ENCODE measurements at places on chromosomes 11 and 22.

- DNase-seq = no peak
These were observed 8.2 kb downstream of the LRFN4 start for GRCh38 chr11:66864924-66865697.

DNA sequence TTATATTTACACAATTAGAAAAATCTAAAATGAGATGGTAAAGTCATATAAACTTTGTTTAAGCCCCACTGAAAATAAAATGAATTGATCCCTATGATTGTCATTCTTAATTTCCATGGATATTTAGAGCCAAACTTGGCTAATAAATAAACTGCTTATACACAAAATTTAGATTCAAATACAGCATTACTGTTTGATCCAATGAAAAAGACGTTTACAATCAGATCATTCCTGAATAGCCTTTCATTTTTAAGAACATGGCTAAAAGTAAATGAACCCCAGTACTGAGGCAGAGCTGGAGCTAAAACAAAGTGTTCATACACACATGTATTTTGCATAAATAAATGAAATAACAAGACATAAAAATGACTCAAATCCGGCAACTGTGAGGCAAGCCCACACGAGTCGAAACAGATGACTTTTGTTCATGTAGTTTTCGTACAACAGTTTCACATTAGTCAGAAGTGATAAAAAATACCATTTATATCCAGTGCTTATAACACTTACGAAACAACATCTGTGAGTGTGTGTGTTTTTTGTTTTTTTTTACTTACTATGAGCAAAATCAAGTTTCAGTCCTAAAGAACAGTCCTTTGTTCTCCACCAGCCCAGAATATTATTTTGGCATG is 386.5 kb downstream of the SOX6 start:
- DNase-seq = no peak

DNA sequence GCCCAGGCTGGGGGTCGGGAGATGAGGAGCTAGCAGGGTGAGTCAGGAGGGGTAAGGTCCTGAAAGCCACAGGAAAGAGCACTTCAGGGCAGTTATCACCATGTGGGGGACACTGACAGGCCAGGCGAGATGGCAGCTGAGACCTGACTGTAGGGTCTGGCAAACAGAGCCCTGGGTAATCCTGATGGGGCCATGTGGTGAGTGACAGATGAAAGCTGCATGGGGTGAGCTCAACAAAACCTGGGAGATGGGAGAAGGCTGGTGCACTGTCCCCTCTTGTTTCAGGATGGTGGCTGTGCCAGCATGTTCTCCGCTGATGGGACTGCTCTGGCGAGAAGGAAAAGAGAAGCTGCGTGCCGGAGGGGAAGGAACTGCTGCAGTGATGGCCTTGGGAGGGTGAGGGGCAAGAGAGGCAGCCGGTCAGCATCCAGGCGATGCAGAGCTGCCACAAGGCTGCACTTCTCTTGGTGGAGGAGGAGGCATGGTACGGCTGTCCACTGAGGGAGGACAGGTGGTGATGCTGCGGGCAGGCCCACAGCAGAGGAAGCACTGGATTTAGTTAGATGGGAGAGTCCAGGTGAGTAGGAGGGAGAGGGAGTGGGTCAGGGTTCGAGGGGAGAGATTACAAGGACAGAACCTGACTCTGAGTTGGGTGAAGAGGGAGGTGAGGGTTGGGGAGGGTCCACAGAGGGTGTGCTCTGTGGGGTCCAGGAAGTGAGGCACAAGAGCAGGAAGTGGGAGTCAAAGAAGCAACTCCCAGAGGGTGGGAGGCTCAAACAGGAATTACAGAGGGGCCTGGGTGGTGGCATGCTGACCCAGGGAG is 3.8 kb downstream of the TOP3B start:
- no peak for DNase-seq

DNA sequence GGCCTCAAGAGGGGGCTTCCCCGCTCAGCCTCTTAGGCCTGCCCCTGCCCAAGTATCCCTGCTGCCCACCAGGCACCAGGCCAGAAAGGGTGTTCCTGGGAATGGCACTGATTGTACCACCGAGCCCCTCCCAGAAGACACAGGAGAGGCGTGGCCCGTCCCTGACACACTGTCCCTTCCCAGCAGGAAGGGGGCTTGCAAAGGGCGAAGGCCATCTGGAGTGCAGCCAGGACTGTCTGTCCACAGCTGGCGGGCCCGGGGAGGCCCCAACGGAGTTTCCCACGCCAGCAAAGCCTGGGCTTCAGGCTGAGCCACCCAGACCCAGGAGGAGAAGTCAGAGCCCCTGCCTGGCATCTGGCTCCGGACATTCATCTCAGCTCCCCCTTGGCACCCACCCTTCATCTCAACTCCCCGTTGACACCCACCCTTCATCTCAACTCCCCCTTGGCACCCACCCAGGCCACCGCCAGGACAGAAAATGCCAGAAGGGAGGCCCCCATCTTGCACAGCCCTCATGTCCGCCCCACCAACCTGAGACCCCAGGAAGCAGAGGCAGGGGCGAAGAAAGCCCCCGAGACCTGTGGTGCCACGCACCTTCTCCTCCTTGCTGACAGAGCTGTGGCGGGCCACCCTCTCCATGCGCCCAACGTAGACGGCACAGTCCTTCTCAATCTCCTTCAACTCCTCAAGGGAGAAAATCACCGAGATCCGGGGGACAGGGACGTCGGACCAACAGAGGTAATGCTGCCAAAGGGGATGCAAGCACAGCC is 19.4 kb downstream of the TUBGCP6 start:
- no peak for DNase-seq

DNA sequence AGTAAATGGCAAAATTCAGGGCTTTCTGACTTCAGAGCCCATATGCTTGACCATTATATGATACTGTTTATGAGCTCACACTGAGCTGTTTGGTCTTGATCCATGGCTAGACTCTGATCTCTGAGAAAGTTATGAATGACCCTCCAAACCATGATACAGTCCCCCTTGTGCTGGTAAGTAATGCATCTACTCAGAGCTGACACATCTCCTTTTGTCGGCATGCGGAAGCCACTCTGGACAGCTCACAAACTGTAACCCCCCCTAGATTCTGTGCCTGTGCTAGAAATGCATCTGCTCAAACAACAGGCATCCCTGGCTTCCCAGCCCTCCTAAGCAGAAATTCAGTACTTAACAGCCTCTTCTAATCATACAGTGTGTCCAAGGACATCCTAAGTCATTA is 150.8 kb upstream of the RAG2 start:
- DNase-seq = no peak

- DNase-seq = no peak
These were observed 79.7 kb upstream of the CARD18 start for GRCh38 chr11:105219269-105219668.

DNA sequence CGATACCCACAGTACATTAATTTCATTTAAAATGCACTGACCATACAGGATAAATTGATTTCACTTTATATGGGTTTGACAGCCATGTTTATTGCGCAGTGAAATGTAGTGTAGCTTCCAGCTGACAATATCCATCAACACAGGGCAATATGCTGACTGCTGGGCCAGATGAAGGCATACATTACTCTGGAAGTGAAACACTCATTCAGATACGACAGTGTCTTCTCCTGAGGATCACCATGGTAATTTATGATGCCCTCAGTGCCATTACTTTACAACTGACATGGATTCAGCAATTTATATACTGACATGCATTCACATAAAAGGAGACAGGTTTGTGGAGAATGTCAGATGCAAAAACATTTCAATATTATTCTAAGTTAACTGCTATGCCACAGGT is 365.1 kb downstream of the SOX6 start:
- DNase-seq = no peak

- no peak for DNase-seq
These were observed 36.7 kb upstream of the VSTM5 start for GRCh38 chr11:93887111-93887510.

GRCh38 chr11:624705-625635 is at the start of gene CDHR5:
Gene CDHR5, minus strand, starts transcription at chr11:624955. Its CDS starts 53 bp downstream, at chr11:624902.
- DNase-seq = no peak

DNA sequence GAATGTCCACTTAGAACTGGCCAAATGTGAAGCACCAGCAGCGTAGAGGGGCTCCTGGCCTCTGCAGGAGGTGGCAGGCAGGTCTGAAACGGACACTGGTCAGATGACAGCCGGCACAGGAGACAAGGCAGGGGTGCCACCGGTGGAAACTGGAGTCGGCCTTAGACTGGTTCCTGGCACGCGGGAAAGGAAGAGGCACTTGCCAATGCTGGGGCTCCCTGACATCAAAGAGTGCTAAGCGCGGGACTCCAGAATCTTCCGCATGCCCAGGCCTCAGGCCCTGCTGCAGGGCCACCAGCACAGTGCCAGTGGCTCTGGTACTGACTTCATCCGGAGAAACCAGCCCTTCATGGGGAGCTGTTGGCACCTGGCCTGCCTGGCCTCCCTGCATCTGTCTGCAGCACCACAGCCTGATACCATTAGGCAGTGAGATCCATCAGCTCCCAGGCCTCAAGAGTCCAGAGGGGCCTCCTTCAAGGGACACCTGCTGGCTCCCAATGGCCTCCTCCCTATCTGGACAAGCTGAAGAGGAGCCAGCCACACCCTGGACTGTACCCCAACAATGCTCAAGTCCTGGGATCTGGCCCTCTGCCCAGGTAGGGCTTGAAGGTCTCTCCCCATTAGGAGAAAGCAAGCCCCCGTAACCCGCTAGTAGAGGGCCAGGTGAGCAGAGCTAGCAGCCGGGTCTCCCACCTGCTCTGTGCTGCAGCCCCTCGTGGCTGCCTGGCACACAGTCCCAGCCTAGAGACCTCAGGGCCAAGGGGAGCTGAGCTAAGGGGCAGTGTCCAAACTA is 29.7 kb upstream of the GNB1L start:
- DNase-seq = no peak

GRCh38 chr11:65899356-65900124 is 648 bp downstream of the FOSL1 start:
- DNase-seq = peak; percentile 64

DNA sequence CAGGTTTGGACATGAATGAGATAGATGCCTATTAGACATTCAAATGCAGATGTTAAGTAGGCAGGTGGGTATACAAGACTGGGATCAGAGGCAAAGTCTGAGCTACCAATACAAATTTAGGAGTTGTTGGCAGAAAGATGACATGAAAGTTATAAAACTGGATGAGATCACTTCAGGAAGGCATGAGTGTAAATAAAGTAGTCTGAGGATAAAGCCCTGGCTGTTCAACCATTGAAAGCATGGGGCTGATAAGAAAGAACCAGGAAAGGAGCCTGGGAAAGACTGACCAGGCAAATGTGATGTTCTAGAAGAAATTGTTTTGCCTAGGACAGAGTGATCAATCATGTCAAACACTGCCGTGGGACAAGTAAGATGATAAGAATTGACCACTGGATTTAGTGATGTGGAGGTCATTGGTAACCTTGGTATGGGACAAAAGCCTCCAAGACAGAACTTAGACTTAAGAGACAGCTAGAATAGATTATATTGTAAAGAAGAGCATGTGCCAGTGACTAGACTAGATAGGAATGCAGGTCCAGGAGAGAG is 98.5 kb downstream of the EHF start:
- no peak for DNase-seq

- DNase-seq = no peak
These were observed 7.6 kb upstream of the KCTD14 start for GRCh38 chr11:78030429-78031325.

- no peak for DNase-seq
These were observed 35.4 kb downstream of the FAM83F start for GRCh38 chr22:40030026-40030757.

- no peak for DNase-seq
These were observed at the start of gene PLAAT2 for GRCh38 chr11:63563201-63564055. Gene PLAAT2, minus strand, starts transcription at chr11:63563379. Its CDS starts 55 bp downstream, at chr11:63563324.

GRCh38 chr11:17273211-17273610 is 3.3 kb upstream of the NUCB2 start:
- no peak for DNase-seq

GRCh38 chr11:77522215-77522614 is 48.3 kb upstream of the PAK1 start:
- no peak for DNase-seq

DNA sequence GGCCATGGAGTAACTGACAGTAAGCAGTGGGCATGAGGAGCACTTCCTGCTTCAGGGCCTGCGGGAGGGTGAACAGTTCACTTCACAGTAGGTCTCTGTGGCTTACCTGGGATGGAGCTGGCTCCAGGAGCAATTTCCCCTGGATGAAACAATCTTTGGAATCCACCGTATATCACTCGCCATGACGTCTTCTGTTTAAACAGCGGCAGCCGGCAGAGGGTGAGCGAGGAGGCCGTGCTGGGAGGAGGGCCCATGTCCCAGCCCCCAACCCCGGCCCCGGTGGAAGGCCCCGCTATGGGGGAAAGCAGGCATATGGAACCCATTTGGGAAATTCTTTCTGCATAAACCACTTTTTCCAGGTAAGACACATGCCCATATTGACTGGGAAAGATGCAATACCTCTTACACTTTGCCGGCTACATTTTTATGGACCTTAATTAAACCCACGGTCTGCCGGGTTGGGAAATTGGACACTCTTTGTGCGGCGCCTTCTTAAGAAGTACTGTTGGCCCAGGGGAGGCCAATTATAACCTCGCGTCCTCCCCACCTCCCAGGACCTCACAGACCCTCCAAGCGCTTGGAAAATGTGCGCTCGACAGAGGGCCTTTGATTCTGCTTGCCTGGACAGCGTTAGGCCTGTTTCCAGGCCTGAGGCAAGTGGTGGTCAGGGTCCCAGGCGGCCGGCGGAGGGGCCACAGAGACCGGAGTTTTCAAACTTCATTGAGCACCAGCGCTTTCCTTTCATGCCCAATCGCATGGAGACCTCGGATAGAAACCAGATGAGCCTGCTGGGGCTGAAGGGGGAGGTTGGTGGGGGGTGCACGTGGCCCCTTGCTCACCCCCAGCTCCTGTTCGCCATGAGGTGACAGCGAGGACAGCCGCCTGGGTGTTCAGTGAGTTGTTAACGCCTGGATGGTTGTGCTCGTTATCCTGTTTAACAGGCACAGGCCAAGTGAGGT is 40.4 kb downstream of the SMIM38 start:
- DNase-seq = no peak

DNA sequence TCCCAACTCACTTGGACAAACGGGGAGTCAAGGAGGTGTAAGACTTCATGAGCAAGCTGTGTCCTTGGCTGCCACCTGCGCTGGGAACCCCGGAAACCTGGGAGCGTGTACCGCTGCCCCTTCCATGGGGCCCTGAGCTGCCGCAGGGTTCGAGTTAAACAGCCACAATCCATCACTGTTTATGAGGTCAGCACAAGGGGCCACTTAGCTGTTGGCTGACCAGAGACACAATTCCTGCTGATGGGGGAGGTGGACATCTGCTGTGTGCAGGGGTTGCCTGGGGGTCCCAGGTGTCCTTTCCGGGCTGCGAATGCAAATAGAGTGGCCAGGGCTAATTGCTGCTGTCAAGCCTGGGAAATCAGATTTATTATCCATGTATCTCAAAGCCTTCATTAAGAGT is 549.3 kb downstream of the BRD1 start:
- DNase-seq = no peak

- DNase-seq = no peak
These were observed 39.7 kb upstream of the GLYAT start for GRCh38 chr11:58771458-58771855.

DNA sequence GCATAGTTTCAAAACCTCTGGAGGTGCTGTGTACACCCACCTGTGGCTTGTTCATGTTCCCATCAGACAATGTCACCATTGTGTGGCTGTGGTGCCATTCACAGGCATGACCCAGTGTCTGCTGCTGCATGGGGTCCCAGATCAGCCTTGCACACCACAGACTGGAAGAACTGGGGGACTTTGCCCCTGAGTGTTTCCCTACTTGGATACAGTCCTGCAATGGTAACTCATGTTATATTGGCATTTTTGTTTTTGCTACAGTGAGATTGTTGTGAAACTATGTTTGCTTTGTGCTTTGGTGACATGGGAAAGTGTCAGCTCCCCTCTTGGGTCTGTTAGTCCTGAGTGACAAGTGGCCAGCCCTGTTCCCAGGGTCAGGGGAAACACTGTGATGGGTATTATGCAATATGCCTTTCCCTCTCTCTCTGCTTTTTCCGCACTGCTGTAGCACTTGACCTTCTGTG is 108.8 kb downstream of the NAV2 start:
- DNase-seq = no peak

- no peak for DNase-seq
These were observed 28.4 kb upstream of the RFPL3 start for GRCh38 chr22:32329202-32329645.
